ENCODE measurements at places on chromosomes 13 and 19.

- no peak for ATAC-seq
These were observed 1241.5 kb upstream of the MIR17HG start for GRCh38 chr13:90105849-90106496.

DNA sequence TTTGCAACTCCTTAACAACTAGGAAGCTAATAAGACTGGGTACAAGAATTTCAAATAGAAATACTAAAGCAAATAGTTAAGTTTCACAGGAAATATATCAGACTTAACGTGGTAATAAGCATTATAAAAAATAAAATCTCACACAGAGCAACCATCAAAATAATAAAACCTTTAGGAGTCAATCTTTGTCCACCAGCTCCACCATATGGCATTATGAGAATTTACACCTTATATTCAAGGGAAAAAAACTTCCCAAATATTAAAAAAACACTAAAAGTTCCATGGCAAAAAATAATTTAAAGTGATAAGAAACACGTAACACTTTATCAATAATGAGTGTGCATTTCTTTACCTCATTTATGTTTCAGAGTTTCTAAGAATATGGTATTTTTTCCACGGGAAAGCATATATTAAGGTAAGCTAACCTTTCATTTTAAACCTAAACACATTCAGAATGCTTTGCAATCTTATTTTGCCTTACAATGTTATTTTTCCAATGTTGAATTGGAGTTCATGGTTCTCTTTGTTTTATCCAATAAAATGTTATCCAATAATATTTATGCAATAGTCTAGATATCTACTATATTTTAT, 423.2 kb upstream of the SGCG start:
- ATAC-seq: peak; percentile 41

DNA sequence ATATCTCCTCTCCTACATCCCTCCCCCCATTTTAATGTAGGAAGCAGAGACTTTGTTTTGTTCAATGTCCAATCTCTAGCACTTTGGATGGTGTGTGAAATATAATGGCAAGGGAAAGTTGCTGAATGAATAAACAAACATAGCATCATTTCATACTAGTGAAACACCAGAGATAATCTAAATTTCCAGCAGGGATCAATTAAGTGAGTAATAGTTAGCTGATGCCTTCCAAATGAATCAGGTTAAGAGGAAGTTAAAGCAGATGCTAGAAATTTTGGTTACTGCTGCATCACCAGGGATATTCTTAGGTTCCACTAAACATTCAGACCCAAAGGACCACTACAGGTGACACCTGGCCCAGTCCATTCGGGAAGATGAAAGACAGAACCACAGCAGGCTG, 8.1 kb downstream of the MRPS31 start:
- no peak for ATAC-seq

- ATAC-seq: peak; percentile 11
These were observed 17.9 kb upstream of the EPHX3 start for GRCh38 chr19:15249972-15250639.

DNA sequence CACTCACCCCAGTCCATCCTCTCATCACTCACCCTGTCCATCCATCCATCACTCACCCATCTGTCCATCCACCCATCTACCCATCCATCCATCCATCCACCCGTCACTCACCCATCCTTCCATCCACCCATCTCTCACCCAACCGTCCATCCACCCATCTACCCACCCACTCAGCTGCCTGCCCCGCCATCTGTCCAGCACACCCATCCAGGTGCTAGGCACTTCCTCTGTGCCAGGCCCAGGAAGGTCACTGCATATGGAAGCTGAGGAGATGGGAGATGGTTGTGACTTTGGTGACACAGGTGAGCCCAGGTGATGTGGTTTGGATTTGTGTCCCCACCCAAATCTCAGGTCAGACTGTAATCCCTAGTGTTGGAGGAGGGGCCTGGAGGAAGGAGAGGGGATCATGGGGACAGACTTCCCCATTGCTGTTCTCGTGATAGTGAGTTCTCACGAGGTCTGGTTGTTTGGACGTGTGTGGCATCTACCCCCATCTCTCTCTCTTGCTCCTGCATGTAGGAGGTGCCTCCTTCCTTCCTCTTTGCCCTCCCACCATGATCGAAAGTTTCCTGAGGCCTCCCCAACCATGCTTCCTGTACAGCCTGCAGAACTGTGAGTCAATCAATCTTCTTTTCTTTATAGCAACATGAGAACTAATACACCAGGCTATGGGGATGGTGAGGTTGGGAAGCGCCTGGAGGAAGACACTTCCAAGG, 15.9 kb upstream of the C13orf46 start:
- no peak for ATAC-seq

DNA sequence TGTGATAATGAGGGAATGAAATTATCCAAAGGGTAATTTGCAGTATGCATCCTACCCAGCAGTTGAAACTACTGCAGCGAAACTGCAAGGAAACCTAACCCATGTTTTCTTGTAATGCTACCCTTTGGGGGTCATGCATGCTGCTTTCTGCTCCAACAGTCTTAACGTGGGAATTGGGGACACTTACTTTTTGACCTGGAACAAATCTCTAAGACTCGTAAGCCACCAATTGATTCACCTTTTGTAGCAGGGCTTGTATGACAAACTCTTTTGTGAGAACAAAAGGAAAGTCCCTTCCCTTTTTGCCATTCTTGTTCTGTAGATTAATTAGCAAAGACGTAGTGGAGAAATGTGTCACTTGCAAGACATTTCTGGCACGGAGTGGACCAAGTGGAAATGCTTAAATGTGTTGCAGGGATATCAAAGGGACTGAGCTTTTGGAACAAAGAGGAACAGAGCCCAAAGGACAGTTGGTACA, 27.4 kb downstream of the LRCH1 start:
- no peak for ATAC-seq

DNA sequence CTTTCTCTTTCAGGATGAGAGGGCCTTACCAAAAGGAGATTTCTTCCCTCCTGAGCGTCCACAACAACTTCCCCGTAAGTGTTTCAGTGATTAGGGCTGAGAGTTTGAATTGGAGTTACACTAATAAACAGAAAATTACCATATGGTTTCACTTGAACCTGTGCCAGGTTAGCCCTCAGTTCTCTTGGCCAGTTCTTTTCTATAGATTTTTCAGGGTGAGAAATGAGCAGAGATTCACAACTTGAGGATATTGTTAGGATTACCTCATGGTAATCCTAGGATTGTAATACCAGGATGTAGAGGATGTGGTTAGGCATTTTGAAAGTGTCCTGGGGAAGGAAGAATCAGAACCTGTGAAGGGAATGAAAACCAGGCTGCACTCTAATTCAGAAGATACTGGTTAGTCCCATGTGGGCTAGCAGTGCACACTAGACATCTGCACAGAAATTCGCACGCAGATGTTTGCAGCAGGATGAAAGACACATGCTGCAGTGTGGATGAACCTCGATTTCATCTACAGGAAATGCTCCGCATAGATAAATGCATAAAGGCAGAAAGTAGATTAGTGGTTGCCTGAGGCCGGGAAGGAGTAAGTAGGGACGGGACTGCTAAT, 24.1 kb downstream of the HNRNPM start:
- ATAC-seq: no peak

DNA sequence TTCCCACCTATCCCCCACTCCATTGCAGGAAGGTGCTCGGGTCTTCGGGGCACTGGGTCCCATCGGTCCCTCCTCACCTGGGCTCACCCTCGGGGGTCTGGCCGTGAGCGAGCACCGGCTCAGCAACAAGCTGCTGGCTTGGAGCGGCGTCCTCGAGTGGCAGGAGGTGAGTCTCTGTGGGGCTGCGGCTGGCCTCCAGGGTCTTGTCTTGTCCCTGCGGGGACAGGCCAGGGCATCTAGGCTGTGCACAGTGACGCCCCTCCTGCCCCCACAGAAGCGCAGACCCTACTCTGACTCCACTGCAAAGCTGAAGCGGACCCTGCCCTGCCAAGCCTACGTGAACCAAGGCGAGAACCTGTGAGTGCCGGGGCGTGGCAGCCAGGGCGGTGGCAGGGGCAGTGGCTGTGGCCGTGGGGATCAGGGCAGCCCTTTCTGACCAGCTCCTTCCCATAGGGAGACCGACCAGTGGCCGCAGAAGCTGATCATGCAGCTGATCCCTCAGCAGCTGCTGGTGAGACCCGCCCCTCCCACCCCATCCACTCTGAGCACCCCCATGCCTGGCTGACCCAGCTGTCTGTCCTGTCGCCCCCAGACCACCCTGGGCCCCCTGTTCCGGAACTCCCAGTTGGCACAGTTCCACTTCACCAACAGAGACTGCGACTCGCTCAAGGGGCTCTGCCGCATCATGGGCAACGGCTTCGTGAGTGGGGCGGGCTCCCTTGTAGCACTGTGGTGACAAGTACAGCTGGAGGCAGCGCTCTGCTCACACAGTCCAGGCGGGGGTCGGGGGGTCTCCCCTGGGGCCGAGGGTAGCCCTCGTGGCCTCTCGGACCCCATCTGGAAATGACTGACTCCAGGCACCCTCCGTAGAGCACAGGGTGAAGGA, 3.7 kb downstream of the PTOV1 start:
- ATAC-seq: no peak

DNA sequence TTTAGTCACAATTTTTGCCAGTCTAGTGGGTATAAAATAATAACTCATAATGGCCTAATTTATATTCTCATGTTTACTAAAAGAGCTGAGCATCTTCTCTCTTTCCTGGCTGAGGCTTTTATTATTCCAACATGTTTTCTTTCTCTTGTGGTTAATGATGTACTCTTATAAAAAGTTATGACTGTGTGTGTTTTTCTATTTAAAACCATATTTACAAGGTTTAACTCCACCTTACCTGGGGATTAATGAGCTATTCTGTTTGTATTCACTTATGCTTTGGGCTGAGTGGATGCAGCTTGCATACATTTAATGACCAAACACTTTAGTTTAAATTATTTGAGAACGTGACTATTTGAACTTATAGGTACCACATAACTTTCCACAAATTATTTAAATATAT, 1365.7 kb upstream of the SLC10A2 start:
- ATAC-seq: no peak

GRCh38 chr19:38556521-38557174, 61.1 kb downstream of the MAP4K1 start:
- no peak for ATAC-seq

DNA sequence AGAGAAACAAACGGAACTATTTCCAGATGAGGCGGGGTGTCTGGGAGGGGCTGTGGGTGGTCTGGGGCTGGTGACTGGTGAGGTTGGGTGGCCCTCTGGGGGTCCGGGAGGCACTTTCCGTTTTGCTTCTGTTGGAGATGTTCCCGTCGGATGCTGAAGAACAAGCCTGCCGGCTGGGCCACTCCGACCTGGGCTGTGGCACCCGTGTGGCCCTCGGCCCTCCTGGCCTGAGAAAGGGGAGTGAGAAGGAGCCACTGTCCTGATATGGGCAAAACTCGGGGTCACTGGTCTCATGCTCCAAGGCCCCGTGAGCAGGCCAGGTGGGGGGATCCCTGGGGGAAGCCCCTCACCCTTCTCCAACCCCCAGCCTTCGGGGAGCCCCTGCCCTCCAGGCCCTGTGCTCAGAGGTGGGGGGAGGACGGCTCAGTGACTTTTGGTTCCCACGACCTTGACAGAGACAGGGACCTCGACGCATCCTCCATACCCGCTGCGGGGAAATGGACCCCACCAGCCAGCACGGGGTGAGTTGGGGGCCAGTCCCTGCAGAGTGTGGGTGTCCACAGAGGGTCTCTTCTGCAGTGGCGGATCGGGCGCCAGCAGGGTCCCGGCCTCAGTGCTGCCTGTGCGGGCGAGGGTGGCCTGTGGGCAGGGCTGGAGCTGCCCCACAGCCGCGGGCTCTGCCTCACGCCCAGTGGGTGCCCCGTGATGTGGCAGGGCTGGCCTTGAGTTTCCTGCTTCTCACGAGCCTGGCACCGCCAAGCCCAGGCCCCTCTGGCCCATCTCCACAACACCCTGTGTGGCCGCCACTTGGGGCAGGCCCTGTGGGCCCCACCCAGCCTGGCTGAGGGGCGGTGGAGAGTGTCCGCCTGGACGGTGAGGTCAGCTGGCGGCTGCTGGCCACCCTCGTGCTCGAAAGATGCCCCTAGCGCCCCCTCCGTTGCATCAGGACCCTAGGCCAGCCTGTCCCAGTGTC, 4.4 kb upstream of the TBXA2R start:
- ATAC-seq: no peak

Data from motor neuron (in vitro differentiated cells).